ENCODE measurements at places on chromosomes 12 and 14.

DNA sequence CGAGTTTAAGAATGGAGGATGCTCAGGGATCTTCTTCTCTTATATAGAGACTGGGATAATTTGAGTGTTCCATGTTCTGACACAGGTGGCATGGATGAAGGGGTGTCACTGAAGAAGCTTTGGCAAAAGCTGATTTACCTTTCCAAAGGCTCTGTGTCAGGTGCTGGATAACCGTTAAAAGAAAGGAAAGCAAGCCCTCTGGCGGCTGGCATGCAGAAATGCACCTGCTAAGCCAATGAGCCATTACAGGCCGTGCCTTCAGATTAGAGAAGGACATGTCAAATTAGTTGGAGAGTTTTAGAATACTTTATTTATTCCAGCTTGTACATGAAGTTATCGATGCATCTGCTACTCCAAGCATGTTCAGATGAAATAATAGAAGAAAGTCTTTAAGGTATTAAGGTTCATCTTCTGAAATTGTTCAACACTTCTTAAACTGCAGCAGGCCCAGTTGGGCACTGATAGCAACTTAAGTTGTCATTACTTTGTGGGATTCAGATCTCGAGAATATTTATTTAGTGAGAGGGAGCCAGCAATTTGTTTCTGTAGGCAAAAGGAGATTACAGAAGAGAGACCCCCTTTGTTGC lies 678.2 kb downstream of the NRXN3 start:
- peak; percentile 57 for DNase-seq

GRCh38 chr12:27237790-27238771 lies 6.0 kb upstream of the STK38L start:
- DNase-seq, result no peak

DNA sequence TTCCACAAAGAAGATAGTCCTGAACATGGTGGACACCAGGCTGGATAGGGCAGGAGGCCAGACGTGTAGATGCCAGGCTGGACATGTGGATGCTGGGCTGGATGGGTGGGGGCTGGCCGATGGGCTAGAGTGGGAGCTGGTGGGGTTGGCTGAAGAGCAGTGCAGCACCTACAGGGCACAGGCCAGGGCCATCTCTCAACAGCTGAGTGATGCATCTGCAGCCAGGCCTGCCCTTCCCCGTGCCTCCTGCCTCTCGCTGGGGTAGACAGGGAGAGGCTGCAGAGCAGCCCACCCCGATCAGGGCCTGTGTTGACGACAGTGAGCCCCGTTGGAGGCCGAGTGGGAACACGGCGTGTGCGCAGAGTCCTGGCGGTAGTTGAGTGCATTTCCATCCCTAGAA lies 39.3 kb downstream of the EP400 start:
- DNase-seq, result no peak

DNA sequence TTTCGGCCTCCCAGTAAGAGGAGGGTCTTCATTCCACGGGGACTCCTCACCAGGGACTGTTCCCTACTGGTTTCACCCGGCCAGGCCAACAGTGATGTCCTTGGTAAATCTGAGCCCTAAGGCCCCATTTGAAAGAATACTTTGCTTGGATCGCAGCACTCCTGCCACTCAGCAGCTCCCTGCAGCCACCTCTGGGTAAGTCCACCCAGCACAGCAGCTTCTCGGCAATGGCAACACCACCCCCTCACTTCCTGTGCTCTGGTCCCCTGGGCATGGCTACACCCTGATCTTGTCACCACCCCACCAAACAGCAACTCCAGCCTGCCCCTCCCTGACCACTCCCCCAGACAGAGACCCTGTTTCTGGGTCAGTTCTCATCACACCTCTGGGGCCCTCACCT lies 100.3 kb downstream of the SETD3 start:
- DNase-seq, result no peak

DNA sequence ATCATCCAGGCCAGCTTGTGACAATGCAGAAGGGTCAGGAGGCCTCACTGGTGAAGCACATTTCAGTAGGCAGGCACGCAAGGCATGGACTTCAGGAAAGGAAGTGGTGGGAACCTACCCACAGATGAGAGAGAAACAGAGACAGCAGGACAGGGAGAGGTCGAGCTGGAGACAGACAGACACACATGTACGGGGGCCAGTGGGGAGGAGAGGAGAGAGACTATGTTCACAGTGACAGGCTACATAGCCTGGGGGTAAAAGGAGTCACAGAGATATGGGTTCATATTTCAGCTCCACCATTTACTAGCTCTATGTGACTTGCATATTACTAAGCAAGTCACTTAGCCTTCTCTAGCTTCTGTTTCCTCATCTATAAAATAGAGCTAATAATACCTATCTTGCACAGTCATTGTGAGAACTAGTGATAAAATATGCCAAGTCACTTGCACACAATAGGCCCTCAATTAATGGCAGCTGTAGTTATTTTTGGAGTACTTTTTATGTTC lies 91.1 kb upstream of the FUT8 start:
- DNase-seq, result peak; percentile 38

DNA sequence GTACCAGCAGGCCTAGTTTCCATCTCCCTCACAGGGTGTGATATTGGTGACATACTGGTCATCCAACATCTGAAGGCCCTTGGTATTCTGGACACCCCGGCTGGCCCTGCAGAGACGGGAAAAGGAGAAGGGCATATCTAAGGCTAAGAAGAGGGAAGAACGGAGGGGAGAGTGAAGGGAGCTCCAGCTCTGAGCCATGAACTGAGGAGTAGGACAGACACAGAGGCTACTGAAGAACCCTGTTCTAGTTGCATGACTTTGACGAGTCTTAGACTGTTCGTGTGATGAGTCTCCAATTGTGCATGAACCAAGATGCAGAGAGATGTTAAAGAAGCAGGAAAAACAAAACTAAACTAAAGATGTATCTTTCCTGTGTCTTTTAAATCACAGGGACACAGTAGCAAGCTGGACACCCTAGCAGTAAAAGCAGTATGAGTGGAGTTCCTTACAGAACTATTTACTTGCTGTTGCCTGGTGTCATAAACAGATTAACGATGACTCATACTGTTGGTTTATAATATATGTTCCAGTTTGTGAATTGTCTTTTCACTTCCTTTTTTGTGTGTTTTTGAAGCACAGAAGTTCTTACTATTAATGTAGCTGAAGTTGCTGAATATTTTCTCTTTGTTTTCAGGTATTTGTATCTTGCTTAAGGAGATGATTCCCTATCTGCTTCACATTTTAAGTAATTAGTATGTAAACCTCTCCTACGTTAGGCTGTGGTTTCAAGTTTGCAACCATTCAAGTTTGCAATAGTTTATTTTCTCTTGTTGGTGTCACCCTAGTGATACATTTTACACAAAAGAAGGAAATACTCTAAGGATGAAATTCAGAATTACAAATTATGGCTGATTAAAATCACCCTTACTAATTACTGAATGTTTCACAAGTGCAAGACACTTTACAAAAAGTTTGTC lies 15.7 kb downstream of the FAR2 start:
- DNase-seq, result no peak

- DNase-seq, result no peak
Observed at GRCh38 chr14:68174446-68174845, 354.9 kb downstream of the RAD51B start.

DNA sequence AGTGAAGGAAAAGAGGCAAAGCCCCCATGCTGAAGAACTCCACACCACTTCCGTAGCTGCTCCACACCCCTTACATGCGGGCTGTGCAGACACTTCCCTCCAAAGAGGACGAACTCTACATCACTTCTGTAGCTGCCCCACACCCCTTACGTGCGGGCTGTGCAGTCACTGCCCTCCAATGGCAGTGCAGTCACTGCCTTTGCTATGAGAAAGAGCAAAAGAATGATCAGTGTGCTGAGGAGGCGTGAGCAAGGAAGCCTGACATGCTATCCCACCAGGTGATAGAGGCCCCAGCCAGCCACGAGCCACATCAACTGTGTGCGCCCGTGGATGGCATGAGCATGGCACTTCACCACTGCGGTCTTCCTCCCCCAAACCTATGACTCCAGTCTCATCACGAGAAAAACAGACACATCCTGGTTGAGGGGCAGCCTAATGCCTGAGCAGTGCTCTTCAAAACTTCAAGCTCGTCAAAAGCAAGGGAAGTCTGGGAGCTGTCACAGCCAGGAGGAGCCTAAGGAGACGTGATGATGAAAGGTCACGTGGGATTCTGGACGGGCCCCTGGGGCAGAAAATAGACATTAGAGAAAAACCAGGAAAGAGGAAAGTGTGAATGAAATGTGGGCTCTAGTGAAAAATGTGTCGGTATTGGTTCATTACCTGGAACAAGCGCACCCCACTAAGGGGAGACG lies 60.8 kb upstream of the C14orf180 start:
- DNase-seq, result no peak

DNA sequence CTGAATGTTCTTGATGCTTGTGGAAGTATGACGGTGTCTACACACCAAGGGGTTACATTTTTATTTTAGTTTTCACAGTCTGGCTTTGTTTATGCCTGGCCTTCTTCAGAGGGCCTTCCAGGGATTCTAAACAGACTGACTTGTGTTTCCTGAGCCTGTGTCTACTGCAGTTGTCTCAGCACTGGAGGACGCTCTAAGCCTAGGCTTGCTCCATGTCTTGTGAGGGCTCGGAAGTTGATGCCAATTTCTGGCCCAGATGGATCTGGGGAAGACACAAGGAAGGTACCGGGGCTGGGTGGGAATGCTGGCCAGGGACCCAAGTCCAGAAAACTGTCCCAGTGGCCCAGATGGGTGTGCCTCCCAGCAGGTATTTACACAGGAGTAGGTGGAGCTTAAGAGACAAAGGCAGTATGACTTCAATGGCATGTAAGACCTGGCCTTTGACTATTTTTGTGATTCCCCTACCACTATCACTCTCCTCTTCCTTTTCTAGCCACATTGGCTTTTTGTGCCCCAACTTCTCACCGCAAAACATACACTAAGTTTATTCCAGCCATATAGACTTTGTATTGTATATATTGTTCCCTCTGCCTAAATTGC lies 56.9 kb downstream of the GPR137C start:
- no peak for DNase-seq

DNA sequence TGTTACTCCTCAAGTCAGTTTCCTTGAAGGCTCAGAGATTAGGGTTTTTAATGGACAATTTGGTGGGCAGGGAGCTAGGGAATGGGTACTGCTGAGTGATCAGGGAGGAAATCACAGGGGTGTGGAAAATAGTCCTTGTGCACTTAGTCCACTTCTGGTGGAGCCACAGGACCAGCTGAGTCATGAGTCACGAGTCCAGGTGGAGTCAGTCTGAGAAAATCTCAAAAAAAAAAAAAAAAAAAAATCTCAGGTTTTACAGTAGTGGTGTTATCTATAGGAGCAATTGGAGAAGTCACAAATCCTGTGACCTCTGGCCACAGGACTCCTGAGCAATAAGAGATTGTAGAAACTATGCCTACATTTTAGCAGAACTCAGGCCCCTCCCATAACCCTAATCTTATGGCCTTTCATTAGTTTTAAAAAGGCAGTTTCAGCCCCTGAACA lies 28.2 kb upstream of the AMN1 start:
- no peak for DNase-seq

DNA sequence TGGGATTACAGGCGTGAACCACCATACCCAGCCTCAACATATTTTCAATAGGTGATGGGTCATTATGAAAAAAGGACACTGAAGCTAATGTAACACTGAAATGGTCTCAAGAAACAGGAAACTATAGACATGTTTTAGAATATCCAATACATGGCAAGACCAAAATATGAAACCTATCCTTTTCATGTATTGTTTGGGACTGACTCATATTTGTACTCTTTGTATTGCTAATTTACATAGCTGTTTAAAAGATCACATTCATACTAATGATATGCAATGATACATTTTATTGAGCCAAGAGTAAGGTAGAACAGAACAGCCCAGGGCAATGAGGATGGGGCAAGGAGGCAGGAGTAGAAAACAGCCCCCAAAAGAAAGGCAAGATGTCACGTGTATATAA lies 32.6 kb downstream of the RESF1 start:
- DNase-seq, result no peak

- no peak for DNase-seq
Observed at GRCh38 chr14:96281486-96281885, 25.5 kb downstream of the BDKRB1 start.

- DNase-seq, result no peak
Observed at GRCh38 chr12:128807161-128807724, 16.5 kb downstream of the SLC15A4 start.

DNA sequence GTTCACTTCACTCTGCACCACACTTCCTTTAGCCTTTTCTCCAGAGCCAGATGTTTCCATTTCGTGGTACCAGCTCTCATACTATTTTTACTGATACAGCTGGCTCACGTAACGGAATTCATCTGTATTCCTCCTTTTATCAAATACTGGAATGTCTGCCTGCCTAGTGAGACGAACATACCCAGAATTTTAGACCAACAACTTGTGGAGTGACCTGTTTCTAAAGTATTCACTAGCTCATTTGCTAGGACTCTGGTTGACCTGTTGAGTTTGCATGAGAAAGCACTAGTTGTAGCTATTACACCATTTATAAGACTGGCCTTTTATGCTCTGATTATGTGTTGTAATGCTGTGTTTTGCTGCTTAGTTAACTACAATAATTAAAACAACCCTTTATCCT lies 22.6 kb downstream of the KCNA5 start:
- DNase-seq, result no peak

GRCh38 chr14:29906256-29906870 lies 21.3 kb downstream of the PRKD1 start:
- DNase-seq, result no peak

DNA sequence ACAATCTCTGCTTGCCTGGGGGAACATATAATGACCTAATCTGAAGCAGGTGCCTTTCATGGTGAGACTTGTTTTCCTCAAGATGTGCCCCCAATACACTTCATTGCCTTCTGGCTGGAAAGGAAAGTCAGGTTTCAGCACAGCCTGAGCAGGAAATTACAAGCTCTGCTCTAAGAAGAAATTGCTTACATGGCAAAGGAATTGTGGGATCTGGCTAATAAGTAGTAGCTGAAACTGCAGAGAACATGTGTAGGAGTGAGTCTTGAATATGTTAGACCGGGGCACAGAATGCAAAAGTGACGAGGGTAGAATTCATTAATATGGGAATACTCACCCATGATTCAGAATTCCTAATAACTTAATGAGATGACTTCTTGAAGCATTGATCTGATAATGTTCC lies 6.3 kb upstream of the CFAP54 start:
- no peak for DNase-seq

DNA sequence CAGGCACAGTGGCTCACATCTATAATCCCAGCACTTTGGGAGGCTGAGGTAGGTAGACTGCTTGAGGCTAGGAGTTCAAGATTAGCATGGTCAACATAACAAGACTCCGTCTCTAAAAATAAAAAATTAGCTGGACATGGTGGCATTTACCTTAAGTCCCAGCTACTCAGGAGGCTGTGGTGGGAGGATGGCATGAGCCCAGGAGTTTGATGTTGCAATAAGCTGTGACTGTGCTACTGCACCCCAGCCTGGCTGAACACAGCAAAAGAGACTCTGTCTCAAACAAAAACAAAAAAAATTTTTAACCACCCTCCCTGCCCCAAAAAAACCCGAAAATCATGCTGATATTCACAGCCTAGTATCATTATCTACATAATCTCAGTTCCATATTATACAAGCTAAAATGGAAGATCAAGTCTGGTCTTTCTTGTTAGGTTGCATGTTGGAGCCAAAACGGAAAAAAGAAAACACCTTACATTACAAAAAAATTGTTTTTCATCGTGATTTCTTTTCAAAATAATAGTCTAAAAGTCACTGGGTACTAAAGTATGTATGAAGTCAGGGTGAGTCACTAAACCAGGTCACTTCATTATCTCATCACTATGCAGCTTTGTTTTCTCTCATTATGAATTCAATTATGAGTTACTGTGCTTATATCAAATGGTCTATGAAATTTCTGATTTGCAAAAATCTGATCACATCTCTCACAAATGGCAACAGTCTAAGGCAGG lies 13.8 kb downstream of the GXYLT1 start:
- DNase-seq, result no peak

Data from activated CD4-positive, alpha-beta T cell treated with anti-CD3 and anti-CD28 coated beads for 36 hours (primary cell).